ENCODE measurements at places on chromosomes 2 and 18.

DNA sequence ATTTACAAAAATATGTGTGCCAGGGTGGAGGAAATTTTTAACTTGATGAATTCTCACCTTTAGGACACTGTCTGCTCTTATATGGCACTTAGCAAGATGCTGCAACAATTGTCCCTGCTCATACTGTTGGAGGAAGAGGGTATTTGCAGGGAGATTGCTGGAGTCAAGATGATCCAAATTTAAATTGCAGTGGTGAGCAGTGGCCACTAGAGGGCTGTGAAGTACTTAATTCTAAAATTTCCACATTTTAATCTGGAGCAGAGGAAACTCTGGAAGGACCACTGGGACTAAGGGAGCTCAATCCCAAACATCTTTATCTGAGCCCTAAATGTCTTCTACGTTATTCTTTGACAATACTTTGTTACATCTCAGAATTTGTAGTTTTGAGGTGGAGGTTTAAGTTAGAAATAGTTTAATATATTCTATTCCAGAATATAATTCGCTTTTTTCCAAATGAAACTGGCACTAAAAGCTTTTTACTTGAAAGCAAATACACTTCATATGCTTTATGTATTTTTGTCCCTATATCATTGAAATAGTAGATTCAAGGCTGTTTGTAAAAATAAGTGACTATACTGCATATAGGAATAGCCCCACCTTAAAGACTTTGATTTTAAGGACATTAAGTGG is 33.0 kb upstream of the PTH2R start:
- peak; percentile 29 for DNase-seq

- no peak for DNase-seq
Observed at GRCh38 chr2:150809103-150809502, 321.6 kb upstream of the RND3 start.

- no peak for DNase-seq
Observed at GRCh38 chr2:205582366-205582765, 99.9 kb upstream of the NRP2 start.

- no peak for DNase-seq
Observed at GRCh38 chr2:70931376-70932000, 4.2 kb upstream of the ATP6V1B1 start.

Data from T-helper 2 cell (primary cell).